Fibroblast of upper back skin (primary cell): ENCODE measurements at places on chromosomes 3 and 15.

DNA sequence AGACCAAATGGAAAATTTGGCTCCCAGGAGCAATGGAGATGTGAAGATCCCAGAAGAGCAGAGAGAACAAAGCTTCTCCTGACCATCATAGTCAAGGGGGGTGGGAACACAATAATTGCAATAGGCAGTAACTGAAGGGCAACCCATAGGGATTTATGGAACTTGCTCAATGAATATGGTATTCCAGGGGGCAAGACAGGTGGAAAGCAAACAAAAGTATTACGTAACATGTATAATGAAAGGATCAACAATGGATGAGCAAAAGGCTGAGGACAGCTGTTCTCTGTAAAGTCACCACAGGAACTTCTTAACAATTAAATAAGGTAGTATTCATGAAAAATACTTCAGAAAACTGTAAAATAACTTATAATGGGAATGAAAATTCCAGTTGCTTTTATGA lies 226.1 kb downstream of the PCCB start:
- no peak for DNase-seq

DNA sequence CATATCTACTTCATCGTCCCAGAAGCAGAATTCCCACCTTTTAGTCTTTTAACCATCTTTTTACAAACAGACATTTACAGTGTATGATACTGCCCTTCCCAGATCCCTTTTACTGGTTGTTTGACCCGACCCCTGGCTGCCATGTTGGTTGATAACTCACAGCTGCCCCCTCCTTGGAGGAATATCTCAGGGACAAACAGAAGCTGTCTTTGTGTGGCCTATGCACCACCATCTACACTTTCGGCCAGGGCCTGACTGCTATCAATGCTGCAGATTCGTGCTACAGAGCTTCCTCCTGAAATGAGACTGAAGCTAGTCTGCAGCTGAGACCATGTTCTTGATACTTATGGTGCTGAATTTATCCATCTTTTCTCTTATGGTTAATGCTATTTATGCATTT lies 6.6 kb upstream of the POLQ start:
- no peak for DNase-seq

DNA sequence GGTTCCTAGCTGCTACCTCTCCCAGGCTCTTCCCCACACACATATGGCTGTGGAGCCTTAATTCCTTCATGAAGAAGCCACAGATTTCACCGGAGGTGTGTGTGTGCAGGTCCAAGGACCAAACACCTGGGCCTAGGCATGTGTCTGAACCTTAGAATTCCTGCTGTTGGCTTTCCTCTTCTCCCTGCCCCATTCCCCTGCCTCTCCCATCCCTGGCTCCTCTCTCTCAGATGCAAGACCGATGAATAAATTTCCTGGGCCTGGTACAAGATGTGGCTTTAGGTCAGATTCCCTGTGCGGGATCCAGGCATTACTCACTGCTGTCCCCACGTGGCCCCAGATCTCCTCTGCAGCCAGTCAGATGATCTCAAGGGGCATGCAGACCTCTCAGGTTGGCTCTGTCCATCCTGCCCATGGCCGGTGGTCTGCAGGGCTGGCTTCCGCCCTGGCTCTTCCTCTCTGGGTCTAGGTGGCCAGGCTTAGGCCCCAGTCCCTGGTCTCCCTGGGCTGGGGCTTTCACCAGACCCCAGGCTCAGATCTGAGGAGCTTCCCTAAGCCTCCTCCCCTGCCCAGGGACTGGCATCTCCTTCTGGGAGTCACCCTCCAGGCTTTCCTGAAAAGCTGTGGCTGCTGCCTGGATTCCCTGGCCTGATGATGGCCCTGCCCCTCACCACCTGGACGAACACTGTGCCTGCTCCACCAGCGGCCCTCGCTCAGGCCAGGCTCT lies 20.5 kb downstream of the CCR9 start:
- DNase-seq: peak; percentile 54

DNA sequence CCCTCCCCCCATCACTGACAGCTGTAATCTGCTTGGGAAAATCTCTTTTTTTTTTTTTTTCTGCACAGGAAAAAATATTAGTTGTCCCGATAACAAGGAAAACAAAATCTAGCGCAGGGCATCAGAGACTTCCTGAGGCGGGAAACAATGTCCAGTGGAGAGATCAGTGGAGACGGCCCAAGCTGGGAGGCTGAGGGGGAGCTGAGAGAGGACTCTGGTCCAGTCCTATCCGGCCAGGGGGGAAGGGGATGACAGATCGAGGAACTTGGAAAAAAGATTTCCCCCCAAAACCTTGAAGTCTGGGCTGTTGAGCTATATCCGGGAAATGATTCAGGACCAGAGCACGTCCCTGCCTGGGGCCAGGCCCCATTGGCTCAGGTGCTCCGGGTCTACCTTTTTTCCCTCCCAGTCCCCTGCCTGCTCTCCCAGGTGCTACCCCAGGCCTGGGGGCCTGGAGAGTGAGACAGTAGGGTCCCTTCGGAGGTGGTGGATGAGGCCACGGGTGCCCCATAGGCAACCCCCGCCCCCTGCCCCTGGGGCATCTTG lies 14.0 kb upstream of the DLL4 start:
- no peak for DNase-seq

- DNase-seq: no peak
Observed at GRCh38 chr3:16462679-16463078, 50.8 kb downstream of the RFTN1 start.

GRCh38 chr3:107323723-107324122 lies 53.5 kb upstream of the CCDC54 start:
- no peak for DNase-seq

GRCh38 chr3:43379343-43379742 lies 93.0 kb downstream of the SNRK start:
- peak; percentile 74 for DNase-seq

DNA sequence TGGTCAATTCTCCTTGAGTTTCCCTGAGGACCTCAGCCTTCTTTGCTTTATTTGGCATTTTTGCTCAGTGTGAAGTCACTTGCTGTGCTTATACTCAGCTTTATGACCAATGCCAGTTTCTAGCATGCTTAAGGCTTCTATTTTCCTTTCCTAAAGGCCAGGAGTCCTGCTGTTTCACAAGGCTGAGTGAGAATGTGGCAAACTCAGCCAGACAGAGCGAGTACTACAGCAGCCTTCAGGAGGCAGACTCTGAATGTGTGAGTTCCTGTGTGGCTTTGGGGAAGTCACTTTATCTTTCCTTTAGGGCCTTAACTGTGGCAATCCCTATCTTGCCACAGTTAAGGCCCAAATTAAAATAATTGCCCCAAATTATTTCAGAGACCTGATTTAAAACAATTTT lies 213.2 kb upstream of the MRPL3 start:
- DNase-seq: no peak

GRCh38 chr3:116020495-116020894 lies 397.2 kb downstream of the GAP43 start:
- DNase-seq: peak; percentile 22

DNA sequence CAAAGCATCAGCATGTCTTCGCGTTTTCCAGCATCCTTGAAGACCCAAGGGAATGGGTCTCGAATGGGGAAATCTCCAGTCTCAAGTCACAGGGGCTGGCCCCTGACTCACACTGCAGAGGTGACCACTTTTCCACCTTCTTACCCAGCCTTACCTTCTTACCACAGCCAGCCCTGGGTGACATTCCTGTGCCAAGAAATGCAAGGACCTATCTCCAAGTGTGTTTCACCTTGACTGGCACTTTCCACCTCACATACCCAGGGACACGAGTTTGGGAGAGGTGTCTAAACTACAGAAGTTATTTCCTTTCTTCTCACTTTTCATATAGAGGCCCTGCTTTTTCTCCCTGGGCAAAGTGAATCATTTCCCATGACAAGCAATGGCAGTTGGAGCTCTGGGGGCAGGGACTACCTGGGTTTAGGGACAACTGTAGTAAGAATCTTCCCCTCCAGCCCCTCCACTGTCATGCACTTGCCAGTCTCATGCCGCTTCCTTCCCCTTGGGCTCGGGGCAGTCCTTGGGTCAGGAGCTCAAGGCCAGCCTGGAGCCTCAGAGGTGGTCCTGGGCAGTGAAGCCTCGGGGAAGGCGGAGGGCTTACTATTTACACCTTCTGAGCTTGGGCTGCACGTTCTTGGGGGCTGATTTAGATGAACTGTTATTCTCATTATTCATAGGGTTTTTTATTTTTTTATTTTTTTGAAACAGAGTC lies 16.8 kb downstream of the PAQR5 start:
- DNase-seq: no peak

GRCh38 chr15:63212050-63213004 lies 22.9 kb downstream of the RAB8B start:
- peak; percentile 92 for DNase-seq

DNA sequence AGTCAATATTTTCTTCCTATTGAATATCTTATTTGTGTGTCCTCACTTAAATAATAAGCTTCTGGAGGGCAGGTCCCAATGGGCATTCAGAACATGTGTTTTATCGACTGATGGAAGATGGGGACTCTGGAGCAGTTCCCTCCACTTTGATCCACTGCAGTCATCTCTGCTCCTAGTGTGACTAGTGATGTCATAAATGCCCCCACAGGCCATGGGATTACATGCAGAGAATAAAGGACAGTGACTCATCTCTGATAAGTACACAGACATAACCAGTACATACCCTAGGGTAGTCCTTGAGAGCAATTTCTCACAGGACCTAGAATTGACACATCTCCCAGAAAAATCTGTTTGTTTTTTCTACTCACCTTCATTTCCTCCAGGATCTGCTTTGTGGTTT lies 49.4 kb upstream of the FMN1 start:
- peak; percentile 13 for DNase-seq

DNA sequence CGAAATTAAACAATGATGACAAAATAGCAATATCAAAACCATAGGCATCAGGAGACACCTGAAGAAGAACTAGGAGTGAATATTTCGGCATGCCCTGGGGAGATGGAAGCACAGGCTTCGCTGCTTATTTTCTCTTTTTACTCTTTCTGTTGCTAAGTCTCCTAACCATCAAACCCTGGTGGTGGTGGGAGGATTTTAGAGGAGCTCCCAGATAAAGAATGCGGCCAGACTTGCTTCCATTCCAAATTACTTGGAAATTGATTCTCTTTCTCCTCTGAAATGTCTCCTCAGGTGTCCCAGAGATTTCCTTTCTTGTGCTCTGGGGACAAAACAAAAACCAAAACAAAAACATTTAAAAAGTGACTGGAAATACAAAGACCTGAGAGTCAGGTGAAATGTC lies 243.0 kb downstream of the KBTBD8 start:
- no peak for DNase-seq

DNA sequence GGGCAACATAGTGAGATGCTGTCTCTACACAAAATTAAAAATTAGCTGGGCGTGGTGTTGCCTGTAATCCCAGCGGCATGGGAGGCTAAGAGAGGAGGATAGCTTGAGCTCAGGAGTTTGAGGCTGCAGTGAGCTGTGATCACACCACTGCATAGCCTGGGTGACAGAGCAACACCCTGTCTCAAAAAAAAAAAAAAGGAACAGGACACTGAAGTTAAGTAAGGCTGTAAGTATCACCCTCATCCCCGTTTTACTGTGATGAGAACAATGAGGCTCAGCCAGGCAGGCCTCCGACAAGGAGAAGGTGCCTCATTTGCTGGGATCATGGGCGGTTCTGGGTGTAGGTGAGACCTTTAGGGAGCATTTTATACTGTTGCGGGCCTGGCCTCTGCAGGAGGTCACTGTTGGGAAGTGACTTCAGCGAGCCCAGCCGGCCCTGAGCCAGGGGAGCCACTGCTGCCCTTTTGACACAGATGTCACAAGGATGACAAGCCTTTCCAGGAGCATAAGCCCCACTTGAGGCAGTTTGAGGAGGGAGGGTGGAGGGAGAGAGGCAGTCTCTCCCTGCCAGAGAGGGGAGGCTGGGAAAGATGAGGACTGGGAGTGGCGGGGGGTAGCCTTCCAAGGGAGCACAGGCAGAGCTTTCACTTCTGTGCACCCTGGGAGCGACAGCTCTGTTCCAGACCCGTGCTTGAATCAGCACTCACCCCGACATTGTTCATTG lies 30.8 kb downstream of the IRAK2 start:
- DNase-seq: no peak

GRCh38 chr15:57102858-57103257 lies 184.4 kb downstream of the TCF12 start:
- no peak for DNase-seq

- no peak for DNase-seq
Observed at GRCh38 chr3:128107834-128108233, 15.8 kb downstream of the RUVBL1 start.

DNA sequence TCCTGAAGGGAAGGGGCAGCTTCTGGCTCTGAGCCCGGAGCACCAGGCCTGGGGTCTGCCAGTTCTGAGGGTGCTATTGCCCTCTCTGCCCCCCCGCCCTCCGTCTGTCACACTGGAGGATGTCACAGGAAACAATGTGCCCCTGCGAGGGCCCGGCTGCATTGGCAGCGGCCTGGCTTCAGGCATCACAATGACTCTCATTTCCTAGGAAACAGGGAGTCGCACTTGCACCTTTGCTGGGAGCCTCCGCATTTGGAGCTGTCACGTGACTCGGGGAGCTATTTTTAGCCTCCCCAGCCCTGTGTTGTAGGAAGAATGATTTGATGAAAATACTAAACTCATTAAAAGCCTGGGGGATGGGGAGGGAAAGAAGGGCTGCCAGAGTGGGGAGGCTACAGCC lies 518.9 kb downstream of the SHQ1 start:
- peak; percentile 42 for DNase-seq

- DNase-seq: no peak
Observed at GRCh38 chr3:7461202-7461825, 600.4 kb downstream of the GRM7 start.

- DNase-seq: peak; percentile 53
Observed at GRCh38 chr3:88809993-88810392, 297.4 kb upstream of the EPHA3 start.

GRCh38 chr3:48024401-48024800 lies 8.2 kb upstream of the MAP4 start:
- peak; percentile 18 for DNase-seq

DNA sequence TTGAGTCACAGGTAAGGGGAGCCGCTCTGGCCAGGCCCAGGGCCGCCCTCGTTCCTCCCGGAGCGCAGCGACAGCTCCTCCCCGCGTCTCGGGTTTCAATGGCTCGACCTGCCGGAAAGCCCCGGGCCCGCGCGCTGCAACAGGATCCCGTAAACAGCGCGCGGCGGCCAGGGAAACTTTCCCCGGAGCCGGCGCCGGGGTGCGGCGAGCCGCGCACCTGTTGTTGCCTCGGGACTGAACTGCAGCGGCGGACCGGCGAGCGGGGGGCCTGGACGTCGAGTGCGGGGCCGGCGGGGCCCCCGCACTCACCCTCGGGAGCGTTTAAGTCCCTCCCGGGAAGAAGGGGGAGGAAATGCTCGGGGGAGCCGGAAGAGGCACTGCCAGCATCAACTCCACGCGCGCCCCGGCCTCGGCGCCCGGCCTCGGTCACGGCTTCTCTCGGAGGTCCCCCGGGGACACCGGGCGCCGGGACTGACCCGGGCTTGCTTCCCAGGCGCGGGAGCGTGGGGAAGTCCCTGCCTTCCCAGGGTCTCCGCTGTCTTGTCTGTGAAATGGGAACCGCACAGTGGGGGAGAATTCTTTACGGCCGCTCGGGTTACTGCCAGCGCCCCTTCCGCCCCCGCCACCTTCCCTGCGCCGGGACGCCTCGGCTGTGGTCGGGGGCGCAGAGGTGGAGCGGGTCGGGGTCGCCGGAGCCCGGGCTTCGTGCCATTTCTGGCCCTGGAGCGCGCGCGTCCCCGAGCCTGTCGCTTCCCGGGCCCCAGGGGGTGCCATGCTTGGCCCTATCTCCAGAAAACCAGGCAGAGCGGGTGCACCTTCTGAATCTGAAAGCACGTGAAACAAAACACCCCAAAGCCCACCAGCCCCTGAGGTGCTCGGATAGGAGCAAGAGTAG lies 7.5 kb upstream of the PGPEP1L start:
- peak; percentile 58 for DNase-seq

- DNase-seq: peak; percentile 55
Observed at GRCh38 chr3:64166584-64167162, 58.6 kb downstream of the PRICKLE2 start.
